Chondrocyte (in vitro differentiated cells): ENCODE measurements at places on chromosomes 2 and 18. TPM values are rescaled to one million over a fixed set of nuclear protein-coding genes. Genes with fewer than 3 reads are reported as not detected.

LIPG gene
- total RNA-seq, result 0.34 to 1.5 TPM (median 1.4 TPM) in 3 replicates

KIF1A gene
- 15.2 to 63.5 TPM (median 60.0 TPM) in 3 replicates for total RNA-seq

FAM228A gene
- 0.22 to 0.58 TPM (median 0.31 TPM) in 3 replicates for total RNA-seq

PDE1A gene
- total RNA-seq, result 0.69 to 4.5 TPM (median 1.1 TPM) in 3 replicates

AOX1 gene
- total RNA-seq, result 1.7 to 3.4 TPM (median 2.0 TPM) in 3 replicates

ATG9A gene
- 75.2 to 82.8 TPM (median 75.5 TPM) in 3 replicates for total RNA-seq

C18orf54 gene
- total RNA-seq, result 3.7 to 8.2 TPM (median 4.3 TPM) in 3 replicates

DNA sequence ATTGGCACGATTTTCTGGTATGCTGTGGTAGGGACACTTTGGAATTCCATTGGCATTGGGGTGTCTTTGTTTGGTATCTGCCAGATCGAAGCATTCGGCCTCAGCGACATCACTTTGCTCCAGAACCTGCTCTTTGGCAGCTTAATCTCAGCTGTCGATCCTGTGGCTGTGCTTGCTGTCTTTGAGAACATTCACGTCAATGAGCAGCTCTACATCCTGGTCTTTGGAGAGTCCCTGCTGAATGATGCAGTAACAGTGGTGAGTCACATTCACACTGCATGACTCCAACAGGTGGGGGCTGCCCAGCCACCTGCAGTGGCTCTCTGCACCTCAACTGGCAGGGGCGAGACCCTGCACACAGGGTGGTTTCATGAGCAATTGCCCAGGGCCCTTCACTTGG lies 38.4 kb downstream of the SLC9A2 start:
- DNase-seq, result no peak

- DNase-seq, result no peak
These were observed 159.8 kb downstream of the UXS1 start for GRCh38 chr2:106034325-106034724.

GRCh38 chr2:15127876-15128275 lies 433.3 kb downstream of the NBAS start:
- DNase-seq, result no peak

DNA sequence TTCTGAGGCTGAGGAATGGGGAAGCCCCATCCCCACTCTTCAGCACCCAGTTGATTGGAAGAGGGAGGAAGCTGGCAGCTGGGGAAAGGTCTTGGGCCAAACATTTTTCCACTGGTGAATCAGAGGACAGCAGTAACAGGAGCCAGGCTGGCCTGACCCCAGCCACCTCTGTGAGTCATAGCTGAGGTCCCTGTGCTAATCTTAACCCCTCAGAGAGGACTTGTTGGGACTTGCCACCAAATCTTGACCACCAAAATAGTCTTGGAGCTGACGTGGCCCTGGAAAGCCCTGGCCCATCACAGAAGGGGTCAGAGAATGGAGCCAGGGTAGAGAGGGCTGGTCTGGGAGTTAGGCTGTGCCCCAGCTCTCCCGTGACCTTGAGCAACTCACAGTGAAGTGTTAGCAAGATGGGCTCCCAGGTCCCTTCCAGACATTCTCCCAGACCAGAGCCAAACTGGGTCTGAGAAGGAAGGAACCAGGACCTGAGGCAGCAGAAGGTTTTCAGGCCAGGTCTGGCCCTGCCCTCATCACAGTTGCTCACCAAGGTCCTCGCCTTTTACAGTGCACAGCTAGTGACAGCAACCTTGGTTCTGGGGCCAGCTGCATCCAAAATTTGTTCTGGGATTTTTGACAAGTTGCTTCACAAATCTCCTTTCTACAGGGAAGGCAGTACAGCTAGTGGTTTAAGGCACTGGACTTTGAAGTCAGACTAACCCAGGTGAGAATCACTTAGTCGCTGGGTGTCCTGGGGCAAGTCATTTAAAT lies 266.6 kb downstream of the CYP26B1 start:
- no peak for DNase-seq

DNA sequence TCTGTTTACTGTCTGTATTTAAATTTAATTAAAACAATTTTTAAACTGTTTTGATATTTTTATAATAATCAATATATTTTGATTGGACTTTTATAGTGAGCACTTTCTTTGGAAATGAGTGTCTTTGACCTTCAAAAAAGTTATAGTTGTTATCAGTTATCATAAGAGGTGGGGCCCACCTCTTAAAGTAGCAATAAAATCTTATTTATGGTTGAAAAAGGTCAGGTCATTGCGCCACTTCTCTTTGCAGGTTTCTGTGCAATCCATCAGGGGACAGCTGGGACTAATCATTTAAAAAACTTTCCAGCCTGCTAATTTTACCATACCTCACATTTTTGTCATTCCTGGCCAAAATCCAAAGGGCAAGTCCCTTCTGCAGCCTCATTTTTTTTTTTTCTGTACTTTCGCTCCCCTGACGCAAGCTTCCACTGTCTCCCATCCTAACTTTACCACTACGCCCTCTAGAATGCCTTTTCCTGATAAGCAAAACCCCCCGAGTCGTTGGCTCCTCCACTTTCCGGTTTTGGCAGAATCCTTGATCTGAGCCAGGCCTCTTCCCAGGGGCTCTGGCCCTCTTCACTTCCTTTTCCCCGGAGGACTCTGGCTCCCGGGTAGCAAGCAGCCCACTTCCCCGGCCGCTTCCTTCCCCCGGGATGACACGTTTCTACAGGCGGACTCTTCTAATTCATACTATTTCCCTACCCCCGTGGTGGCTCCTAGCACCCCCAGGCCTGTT lies 1.1 kb upstream of the SEH1L start:
- no peak for DNase-seq

DNA sequence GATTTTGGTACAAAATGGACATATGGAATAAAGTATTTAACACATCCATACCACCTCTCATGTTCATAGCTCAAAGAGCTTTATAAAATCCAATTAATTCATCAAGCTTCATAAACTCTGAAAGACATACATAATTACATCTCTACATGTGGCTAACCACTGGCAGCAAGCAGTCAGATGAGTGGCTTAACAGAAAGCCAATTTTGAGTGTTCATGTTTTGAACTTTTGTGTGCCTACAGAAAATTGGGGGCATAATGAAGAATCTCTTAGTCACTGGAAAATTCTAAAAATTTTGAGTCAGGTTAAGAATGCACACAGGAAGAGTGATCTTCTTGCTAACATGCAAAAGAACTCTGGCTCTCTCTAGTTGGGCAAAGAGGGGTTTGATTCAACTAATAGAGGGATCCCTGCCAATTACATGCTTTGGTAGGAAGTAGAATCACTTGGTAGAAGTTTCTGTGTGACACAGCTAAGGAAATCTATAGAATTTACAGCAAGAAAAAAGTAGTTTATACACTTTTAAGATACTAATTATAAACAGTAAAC lies 287.4 kb downstream of the NOL4 start:
- no peak for DNase-seq

- DNase-seq, result no peak
These were observed 60.4 kb downstream of the FN1 start for GRCh38 chr2:215375467-215375830.

DNA sequence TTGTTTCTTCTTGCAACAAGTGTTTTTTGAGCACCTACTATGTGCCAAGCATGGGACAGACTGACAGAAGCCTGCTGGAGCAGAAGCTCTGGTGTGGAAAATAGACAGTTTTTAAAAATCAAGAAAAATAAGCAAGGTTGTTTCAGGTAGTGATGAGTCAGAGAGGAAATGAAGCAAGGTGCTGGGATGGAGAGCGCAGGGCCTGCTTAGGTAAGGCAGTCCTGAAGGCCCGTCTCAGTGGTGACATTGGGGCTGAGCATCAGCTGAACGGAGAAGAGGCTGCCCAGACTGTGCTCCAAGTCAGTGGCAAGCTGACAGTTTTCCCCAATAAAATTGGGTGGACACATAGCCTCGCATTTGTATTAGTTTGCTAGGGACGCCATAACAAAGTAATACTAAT lies 263.6 kb downstream of the SS18 start:
- DNase-seq, result no peak

DNA sequence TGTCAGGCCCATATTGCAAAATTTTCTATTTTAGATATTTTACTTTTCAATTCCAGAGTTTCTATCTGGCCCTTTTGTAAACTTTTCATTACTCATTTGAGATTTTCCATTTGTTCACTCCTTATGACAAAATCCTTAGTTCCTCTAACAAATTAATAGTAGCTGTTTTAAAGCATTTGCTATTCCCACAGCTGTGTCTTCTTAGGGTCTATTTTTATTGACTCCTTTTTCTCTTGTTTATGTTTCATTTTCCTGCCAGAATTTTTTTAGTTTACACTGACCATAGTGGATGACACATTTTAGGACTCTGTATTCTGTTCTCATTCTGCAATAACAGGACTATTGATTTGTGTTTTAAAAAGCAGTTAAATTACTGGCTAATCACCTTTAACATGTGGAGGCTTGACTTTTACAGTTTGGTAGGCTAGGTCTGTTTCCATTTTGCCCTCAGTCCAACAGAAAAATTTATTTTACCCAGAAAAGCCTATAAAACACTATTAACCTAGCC lies 30.0 kb downstream of the PID1 start:
- DNase-seq, result no peak

DNA sequence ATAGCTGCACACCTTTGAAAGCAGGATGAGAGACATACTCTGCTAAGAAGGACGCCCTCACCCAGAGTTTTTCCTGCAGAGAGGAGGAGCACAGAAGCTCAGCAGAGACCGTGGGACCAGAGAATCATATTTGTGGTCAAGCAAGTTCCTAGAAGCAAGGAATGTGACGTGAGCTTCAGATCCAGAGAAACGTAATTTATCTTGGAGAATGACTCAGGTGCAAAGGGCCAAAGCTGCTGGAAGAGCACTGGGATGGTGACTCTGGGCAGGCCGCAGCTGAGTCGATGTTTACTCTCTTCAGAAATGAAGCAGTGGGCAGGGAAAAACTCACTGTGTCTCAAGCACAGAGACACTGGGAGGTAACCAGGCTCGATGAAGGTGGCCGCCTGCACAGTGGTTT lies 50.1 kb upstream of the IGFBP2 start:
- no peak for DNase-seq

- no peak for DNase-seq
These were observed 482.7 kb upstream of the SETBP1 start for GRCh38 chr18:44197832-44198611.

DNA sequence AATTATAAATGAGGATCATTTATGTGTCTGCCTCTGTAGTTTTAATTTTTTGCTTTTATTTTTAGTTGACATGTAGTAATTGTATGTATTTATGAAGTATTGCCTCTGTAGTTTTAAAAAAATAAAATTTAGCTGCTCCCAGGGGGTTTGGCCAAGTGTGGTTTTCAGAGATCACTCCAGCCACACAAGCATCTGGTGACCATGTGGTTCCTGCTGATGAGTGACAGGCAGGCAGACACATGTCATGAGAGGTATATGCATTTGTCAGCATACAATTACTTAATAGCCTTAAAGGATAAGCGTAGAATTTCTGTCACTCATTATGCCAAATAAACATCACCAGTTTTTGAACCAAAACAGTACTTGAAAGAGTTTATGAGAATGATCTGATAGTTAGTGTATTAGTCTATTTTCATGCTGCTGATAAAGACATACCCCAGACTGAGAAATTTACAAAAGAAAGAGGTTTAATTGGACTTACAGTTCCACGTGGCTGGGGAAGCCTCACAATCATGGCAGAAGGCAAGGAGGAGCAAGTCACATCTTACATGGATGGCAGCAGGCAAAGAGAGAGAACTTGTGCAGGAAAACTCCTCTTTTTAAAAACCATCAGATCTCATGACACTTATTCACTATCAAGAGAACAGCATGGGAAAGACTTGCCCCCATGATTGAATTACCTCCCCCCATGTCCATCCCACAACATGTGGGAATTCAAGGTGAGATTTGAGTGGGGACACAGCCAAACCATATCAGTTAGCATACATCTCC lies 29.6 kb downstream of the MREG start:
- no peak for DNase-seq

GRCh38 chr2:234403074-234403473 lies 93.8 kb downstream of the ARL4C start:
- DNase-seq, result no peak

DNA sequence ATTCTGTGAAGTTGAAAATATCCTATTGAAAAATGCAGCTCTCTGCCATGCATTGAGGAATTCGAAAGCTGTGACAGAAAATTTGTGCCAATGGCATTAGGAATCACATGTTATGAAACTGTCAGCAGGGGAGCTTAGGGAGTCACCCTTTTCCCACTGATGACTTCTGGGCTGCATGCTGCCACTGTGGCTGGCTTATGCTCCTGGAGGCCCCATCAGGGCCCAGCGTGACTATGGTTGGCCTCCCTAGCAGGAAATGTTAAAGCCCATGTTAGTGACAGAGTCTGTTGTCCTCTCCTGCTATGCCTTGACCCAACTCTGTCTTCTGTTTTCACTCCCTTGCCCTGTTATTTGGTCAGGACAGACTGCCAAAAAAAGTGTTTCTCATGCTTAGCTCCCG lies 139.5 kb upstream of the DAPL1 start:
- no peak for DNase-seq

DNA sequence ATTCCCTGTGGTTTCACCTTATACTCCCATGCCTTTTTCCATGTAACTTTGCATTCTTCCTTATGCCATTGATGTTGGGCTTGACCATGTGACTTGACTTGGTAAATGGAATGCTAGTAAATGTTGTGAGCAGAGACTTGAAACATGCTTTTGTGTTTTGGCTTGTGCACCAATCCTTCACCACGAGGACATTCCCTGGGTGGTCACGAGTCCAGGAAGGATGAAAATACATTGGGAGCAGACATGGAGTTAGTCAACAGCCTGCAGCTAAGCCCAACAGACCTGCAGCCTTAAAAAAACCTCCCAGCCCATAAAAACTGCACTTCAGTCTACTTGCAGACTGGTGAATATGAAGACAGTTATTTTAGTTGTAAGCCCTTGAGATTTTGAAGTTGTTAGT lies 116.5 kb upstream of the SPATS2L start:
- no peak for DNase-seq

DNA sequence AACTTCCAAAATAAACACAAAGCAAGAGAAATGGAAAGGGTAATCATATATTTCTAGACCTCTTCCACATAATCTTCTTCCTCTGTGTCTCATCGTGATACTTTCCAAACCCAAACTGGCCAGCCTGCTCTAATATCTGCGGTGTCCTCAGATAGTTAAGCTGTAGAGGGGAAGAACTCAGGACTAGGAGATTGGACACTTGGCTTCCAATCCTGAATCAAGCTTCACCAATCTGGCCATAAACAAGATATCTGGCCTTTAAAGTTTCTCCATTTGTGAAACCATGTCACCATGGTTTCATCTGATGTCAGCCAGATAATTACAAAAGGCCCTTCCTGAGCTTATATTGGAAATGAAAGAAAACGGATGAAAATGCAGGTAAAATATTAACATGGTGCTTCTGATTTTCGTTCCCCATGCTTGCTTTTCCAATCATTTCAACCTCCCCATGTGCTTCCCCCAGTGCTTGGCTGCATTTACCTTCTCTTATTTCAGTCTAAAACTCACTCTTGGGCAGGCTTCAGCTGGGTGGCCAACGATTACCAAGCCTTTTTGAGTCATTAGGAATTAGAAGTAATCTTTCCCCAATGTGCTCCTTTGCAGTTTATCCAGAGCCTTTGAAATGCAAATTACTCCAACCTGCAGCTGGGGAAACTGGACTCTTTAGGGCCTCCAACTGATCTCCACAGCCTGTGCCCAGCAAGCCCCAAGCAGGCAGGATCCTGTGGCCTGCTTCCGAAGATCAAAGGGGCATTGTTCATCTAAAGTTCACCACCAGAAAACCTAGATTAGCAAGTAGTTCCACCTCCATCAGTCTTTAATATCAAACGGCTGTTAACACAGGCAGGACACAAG lies 44.5 kb upstream of the MYCN start:
- DNase-seq, result no peak

GRCh38 chr2:62014102-62014501 lies 108.6 kb downstream of the COMMD1 start:
- no peak for DNase-seq

GRCh38 chr2:120775194-120775593 lies 39.5 kb downstream of the GLI2 start:
- peak; percentile 59 for DNase-seq

GRCh38 chr2:60964651-60965498 lies 52.6 kb upstream of the PEX13 start:
- DNase-seq, result no peak
